ENCODE measurements at places on chromosomes 13 and 19.

- no peak for DNase-seq
These were observed 19.7 kb upstream of the JUND start for GRCh38 chr19:18300930-18301717.

- DNase-seq, result no peak
These were observed 39.5 kb downstream of the PCCA start for GRCh38 chr13:100128373-100128772.

DNA sequence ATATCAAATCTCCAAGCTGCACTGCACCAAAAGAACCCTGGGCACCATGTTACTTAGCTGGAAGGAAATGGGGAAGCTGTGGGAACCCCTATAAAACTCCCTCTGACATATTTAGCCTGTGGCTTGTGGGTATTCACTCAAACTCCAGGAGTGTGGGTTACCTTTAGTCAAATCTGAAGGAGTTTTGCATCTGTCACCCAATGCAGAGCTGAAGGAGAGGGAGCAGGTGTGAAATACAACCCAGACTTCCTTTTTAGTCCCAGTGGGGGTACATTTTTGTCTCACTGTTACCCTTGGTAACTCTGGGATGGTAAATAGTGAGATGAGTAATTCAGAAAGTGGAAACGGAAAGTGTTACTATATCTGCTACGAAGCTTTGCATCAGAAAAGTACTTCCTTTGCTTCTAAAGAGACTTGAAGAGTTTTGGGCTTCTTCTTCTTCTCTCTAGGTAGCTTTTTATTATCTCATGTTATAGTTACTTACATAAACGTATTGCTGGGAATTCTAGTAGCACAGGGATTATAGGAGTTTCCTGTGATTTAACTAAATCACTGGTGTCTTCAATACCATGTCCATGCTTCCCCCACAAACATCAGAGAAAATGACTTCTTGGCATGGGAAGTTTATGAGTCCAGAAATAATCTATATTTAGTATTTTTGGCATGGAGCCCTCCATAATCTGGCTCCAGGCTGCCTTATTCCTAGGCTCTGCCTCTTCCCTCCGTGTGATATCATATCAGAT, 105.9 kb downstream of the AKAP11 start:
- DNase-seq, result no peak

GRCh38 chr13:23969647-23970046, 72.3 kb upstream of the C1QTNF9B start:
- no peak for DNase-seq

DNA sequence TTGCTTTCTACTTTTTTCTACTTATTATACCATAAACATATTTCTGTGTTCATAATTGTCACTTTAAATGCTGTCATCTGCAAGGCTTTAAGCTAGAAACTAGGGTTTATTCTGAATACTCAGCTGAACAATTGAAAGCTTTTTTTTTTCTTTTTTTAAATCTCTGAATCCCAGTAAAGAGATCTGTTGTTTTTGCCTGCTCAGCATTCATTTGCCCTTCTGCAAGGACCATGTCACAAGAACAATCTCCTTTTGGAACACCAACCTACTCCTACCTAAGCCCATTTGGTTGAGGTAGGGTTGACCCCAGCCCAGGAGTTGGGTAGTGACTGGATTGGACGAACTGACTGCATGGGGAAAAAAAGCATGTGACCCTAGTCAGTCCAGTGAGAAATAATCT, 92.6 kb downstream of the MZT1 start:
- DNase-seq, result no peak

DNA sequence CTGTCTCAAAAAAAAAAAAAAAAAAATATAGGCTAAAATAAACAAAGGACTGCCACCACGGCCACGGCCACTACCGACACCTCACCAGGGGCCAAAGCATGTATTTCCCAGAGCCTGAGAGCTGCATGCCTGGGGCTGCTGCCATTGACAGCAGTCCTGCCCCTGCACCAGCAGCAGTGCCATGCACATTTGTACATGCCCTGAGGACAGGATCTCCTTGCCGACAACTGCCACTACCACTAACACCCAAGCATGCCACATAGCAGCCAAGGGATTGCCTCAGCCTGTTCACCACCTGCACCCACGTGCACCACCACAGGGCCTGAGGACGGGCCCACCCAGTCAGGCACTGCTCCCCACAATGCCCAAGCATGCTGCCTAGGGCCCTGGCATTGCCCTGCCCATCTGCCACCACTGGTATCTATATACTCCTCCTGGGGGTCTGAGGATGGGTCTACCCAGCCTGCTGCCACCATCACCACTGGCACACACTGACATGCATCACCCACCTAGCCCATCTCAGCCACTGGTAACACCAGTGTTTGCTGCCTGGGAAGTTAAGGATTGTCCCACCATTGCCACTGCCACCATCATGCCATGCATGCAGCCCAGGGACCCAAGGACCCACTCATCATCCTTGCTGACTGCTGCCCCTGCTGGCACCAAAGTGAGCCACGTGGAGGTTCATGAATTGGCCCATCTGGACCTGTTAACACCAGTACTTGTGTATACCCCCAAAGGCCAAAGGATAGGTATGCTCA, 10.6 kb upstream of the NUP62 start:
- no peak for DNase-seq

GRCh38 chr19:49249933-49250332, 75.1 kb downstream of the SLC6A16 start:
- DNase-seq, result no peak

Measured in iPS DF 19.7 (cell line).